ENCODE measurements at places on chromosomes 5 and 9. TPM values are rescaled to one million over a fixed set of nuclear protein-coding genes. Genes with fewer than 3 reads are reported as not detected.
A peak's percentile ranks its signal among the peaks of the same experiment; 100 is the strongest.

The HAND1 gene
- not detected for polyA plus RNA-seq

The SHOC1 gene
- polyA plus RNA-seq = not detected

The CATSPER3 gene
- 0.41 TPM for polyA plus RNA-seq

DNA sequence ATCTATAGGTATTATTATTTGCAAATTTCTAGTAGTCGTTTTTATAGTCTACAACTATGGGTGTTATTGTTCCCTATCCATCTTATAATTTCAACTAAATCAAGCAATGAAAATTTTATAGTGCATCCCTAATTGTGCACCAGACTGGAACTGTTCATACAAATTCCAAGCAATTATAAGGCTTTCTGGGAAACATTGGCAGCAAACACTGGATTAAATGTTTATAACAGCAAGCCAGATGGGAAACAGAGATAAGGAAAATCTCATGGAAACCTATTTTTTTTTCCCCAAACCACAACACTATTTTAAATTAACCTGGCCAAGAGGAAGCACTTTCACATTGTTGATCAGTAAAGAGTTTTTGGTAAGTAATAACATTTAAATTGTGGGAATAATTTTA lies 524.3 kb downstream of the RASEF start:
- DNase-seq = no peak

DNA sequence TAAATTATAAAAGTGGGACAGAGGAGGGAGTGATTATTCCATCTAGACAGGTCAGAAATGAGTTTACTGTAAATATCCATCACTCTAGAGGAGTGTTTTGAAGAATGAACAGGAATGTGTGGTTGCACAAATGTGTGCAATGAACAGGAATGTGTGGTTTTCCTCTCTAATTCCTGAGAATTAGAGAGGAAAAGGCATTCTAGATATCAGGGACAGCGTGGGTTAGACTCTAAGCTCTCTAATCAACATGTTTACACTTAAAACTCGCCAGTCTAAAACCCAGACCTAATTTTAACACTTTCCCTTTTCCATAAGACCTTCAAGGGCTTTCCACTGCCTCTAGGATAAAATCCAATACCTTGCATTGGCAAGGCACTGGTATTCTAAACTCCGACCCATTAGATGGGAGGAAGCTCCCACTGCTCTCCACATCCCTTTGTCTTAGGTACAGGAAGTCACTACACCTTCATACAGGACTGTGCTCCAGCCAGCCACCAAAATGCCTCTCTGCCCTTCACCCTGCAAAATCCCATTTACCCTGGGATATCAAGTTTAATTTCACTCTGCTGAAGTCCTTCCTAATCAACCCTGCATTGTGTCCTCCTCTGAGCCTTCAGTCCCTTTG lies 67.9 kb downstream of the NFIB start:
- no peak for DNase-seq

GRCh38 chr5:177523711-177524538 lies 7.2 kb upstream of the DDX41 start:
- DNase-seq = no peak

DNA sequence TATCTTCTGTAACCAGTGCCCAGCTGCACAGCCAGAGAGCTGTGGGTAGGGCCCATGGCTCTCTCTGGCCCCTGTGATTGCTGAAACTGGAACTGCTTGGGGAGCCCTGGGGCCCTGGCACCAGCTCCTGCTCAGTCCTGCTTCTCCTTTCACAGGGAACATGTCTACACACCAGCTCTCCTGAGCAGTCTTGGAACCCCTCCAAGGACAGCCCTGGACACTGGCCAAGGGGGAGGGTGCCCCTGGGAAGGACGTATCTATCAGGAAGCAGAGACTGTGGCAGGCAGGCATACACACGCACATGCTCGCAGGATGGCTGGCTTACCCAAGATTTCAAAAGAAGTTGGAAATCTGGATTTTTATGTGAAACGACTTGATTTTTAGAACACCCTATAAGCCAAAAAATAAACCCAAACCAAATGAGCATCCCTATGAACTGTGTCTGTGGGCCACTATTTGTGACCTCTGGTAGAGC lies 8.8 kb upstream of the TRAF1 start:
- DNase-seq = peak; percentile 84

GRCh38 chr5:137901011-137901817 lies 12.0 kb downstream of the PKD2L2 start:
- no peak for DNase-seq

- DNase-seq = no peak
Observed at GRCh38 chr5:135537271-135537670, 1.5 kb upstream of the NEUROG1 start.

Data from brain (organoid and tissue), 16 donors.